ENCODE measurements at places on chromosomes 5 and 9.

- peak; percentile 27 for DNase-seq
Measured at GRCh38 chr5:125367702-125368101, 621.3 kb upstream of the ZNF608 start.

DNA sequence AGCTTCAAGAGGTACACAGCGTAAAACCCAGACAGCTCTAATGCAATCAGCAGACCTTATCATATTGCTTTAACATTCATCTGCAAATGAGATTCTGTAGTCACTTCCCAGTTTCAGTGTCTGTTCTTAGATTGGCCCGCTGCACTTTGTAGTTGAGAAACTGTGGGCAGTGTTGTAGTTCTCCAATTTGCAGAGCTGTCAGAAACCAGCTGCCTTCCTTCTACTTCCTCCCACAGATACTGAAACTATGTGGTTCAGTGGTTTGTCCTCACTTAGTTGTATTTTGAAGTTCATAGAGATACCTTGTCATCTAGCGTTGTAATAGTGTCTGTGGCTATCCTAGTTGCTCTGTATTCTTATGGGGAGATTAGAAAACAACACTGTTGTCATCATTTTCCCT lies 39.6 kb upstream of the TRIM36 start:
- DNase-seq = no peak

DNA sequence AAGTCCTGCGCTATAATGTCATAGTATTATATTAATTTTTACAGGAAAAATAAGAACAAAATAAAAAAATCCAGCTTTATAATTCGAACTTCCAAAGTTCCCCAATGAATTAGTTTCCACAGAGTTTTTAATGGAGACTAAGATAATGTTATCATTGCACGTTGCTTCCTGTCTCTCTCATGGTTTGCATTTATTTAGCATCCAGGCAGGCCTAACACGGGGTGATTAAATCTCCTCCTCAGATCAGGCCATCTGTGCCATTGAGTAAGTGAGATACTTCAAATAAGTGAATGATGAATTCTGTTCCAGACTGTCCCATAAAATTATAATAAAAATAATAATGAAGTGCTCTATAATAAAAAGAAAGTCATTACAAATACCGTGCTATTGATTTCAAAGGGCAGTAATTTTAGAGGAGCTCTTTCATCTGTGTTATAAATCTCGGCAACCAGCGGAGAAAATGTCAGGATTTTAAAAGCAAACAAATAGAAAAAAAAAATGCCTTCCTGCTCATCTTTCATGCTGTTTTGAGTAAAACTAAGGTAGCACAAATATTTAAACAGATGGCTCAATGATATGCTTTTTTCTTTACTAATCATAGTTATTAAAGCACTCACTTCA lies 570.6 kb upstream of the ZNF608 start:
- DNase-seq = no peak

GRCh38 chr9:131685753-131686706 lies 53.8 kb downstream of the RAPGEF1 start:
- DNase-seq = no peak

DNA sequence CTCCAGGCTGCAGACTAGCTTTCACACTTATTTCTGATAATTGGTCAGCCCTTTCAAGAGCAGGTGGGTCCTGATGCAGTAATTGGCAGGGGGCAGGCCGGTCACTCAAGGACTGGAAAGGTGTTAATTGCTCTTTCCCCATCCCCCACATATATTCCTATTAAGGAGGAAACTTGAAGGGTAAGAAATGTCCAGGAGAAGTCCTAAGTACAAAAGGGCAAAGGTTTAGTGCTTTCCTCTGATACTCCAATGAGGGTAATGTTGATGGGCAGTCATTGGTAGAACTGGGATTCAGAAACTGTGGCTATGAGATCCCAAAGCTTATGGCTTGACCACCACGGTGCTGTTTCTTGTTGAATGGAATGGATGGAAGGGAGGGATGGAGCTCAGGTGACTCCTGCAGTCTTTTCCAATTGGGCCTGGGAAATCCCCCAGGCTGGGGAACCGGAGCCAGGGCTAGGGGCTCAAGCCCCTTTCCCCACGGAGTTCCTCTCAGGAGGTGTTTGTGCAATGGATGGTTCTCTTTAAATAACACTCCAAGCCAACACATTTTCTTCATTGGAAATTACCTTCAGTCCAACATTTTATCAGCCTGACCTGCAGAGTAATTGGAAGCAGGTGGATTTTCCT lies 103.2 kb upstream of the ALDH1B1 start:
- DNase-seq = no peak

- no peak for DNase-seq
Measured at GRCh38 chr9:132978451-132979131, at the start of gene GFI1B. GFI1B (plus strand) TSS chr9:132978694; CDS start chr9:132986679, 7,985 bp downstream.

DNA sequence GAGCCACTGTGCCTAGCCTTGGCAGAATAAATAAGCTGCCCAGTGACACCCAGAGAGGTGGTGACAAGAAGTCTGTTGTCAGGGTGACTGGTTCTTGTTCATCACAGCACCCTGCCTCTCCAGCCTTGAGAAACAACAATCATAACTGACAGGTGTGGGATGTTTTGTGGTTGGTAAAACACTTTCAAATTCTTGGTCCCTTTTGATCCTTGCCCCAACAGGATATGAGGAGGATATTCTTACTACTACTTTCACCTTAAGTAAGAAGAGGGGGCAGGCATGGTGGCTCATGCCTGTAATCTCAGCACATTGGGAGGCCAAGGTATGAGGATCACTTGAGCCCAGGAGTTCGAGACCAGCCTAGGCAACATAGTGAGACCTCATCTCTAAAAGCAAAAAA lies 14.2 kb upstream of the FRRS1L start:
- DNase-seq = no peak

- no peak for DNase-seq
Measured at GRCh38 chr5:175589714-175590113, 68.2 kb upstream of the HRH2 start.

GRCh38 chr9:78566948-78567675 lies 270.2 kb downstream of the PSAT1 start:
- DNase-seq = no peak

DNA sequence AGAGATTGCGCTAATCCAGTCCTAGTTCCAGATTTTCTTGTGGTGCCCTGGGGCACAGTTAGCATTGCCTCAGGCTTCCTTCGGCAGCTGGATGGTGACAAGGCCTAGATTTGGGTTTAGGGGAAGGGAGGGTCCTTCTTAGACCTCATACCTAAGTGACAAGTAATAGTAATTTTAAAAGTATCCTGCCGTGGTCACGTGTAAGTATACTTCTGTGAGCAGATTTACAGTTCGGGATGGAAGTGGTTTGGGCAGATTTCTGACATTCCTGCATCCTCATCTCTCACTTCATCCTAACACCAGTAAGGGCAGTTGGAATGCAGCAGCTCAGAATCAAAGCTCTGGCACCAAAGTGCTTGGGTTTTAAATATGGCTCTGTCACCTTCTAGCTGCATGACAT lies 71.6 kb downstream of the LRRC70 start:
- no peak for DNase-seq

DNA sequence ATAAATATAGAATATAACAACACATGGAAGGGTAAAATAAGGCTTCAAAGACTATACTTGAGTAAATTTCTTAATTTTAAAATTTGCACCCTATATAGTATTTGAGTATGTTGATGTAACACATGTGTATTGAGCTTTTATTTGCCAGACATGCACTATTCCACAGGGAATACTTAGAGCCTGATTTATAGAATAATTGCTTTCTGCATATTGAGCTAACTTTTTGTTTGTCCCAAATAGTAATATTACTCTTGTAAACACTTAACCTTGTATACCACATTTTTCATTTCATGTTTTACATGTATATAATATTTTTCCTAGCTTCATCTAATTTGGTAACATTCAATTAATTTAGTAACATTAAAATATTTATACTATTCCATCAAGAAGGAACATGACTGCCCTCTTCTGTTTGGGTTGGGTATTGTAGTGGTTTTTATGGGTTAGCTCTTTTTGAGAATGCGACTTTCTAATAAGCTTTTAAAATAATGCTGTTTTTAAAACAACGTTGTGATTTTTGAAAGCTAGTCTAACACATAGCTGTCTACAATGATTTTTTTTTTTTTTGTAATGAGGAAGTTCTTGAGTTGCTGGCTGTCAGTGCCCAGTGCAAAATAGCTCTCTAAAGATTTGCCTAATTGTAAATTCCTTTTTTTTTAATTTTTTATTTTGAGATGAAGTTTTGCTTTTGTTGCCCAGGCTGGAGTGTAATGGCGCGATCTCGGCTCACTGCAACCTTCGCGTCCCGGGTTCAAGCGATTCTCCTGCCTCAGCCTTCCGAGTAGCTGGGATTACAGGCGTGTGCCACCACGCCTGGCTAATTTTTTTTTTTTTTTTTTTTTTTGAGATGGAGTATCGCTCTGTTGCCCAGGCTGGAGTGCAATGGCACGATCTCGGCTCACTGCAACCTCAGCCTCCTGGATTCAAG lies 4.8 kb downstream of the SUB1 start:
- DNase-seq = no peak

- DNase-seq = no peak
Measured at GRCh38 chr9:136603901-136604814, 58.3 kb upstream of the NOTCH1 start.

GRCh38 chr5:129382921-129383672 lies 77.0 kb upstream of the ADAMTS19 start:
- no peak for DNase-seq

GRCh38 chr5:76521240-76521758 lies 101.9 kb downstream of the F2RL2 start:
- DNase-seq = peak; percentile 2

GRCh38 chr5:28751396-28751795 lies 1713.0 kb upstream of the CDH9 start:
- DNase-seq = no peak

GRCh38 chr5:153756540-153756939 lies 266.1 kb downstream of the GRIA1 start:
- DNase-seq = no peak

DNA sequence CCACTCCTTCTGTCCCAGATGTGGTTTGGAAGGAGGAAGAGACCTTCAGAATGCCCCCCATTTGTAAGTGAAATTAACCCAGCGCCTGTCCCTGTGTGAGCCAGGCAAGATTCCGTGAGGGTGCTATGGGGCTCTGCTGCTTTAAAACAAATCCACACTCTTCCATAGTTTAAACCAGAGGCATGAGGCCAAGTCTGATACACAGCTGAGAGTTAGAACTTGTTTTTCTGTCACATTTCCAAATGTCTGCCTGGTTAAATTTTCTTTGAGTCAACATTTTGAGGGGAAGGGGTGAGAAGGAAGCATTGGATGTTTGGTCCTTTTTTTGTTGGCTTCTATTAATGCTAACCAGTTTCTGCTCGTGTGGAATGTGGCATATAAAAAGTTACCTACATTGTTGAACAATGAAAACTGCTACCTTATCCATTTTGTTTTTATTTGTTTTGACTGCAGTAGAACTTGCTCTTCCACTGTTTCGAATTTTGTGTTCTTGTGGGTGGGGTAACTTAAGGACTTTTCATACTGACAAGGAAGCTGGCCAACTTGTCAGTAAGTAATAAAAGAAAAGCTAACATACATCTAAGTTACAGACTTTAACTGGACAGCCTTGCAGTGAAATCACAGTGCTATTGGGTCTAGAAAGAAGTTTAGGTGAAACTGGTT lies 12.9 kb downstream of the RGMB start:
- DNase-seq = no peak

GRCh38 chr5:56175488-56175887 lies 57.6 kb downstream of the ANKRD55 start:
- DNase-seq = peak; percentile 73

DNA sequence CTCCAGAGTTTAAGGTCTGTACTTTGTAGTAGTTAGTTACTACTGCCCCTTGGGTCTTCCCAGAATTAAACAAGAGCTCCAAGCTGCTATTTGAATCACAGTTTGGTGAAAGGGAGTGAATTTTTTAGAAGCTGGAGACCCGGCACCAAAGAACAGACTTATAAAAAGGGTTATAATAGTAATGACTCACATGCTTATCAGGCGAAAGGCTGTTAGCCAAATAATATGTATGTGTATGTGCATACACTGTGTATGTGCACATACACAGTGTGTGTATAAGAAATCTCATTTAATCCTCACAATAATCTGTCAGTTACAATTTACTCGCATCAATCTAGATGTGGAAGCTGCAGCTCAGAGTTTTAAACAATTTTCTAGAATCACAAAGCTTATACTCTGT lies 59.5 kb upstream of the ITGA1 start:
- no peak for DNase-seq

GRCh38 chr5:16619136-16619535 lies 2.3 kb upstream of the RETREG1 start:
- no peak for DNase-seq

GRCh38 chr5:54519509-54519876 lies 1.9 kb downstream of the SNX18 start:
- no peak for DNase-seq

DNA sequence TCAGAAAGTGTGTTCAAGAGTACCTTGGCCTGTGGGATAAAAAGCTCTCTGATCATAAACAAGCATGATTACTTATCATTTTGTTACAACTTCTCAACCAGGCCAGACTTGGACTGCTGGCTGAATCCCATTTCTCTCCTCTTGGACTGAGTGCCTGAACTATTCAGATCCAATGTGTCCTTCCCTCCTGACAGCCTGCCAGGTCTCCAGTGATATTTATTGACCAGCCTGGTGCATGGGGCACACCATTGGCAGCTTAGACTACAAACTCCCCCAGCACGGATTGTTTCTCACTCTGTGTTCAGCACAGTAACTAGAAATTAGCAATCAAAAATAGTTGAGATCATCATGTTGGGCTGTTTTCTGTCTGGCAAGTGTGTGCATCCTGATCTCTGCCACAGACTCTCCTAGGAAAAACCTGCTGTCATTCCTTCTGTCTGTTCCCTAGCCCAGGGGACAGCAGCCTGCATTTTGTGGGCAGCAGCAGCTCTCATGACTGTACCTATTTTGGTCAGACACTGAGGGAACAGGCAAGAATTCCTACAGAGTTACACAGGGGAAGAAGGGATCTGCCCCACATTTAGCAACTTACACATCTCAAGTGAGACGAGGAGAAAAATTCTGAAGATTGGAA lies 348.1 kb downstream of the ADAMTS6 start:
- DNase-seq = no peak

DNA sequence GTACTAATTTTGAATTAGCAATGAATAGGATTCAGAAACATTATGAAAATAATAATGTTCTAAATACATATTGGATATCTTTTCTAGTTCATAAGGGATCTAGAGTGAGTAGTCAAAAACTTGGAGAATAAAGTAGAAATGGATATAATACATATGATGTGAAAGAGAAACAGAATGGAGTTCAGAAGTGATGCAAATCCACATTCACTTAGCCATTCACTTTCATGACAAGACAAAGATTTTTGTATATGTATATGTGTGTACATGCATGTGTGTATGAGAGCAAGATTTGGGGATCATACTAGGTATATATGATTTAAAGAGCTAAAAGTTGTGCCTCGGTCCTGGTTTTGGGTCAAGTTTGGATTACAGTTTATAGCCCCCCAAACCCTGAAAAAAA lies 34.1 kb downstream of the TMEM252 start:
- DNase-seq = no peak

DNA sequence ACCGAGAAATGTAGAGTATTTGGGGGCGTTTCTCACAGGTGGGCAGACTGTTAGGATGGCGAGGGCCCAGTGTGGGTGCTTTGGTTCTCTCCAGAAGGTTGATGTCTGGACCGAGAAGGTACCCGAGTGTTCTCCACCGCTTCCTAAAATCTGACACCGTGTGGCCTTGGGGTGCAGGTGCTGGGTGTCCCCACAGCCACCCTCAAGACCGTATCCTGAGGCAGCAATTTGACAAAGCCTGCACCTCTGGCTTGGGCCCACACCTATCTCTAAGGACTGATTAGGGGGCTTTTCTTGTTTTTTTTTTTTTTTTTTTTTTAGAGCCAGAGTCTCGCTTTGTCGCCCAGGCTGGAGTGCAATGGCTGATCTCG lies 1.3 kb downstream of the PPP1R26 start:
- no peak for DNase-seq

Measured in AG09309 (cell line).